ENCODE measurements at places on chromosomes 6 and 20. TPM values are rescaled to one million over a fixed set of nuclear protein-coding genes. Genes with fewer than 3 reads are reported as not detected.

- DNase-seq = no peak
Measured at GRCh38 chr6:81063891-81064290, 688.6 kb downstream of the TENT5A start.

DNA sequence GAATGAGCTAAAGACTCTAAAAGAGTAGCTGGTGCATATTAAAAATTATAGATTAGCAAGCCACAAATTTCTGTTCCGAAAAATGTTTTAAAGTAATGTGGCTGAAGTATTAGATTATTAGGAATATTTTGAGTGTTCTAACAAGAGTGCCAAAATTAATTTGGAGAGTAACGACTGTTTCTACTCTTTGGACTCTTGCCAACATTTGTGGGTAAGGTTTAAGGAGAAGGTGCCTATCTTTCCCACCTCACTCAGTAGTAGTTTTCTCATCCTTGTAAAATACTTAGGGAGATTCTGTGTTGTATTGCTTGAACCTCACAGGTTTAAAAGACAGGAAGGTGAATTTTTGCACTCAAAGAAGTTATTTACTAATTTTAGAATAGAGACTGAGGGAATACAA lies 5.0 kb downstream of the HSF2 start:
- DNase-seq = no peak

DNA sequence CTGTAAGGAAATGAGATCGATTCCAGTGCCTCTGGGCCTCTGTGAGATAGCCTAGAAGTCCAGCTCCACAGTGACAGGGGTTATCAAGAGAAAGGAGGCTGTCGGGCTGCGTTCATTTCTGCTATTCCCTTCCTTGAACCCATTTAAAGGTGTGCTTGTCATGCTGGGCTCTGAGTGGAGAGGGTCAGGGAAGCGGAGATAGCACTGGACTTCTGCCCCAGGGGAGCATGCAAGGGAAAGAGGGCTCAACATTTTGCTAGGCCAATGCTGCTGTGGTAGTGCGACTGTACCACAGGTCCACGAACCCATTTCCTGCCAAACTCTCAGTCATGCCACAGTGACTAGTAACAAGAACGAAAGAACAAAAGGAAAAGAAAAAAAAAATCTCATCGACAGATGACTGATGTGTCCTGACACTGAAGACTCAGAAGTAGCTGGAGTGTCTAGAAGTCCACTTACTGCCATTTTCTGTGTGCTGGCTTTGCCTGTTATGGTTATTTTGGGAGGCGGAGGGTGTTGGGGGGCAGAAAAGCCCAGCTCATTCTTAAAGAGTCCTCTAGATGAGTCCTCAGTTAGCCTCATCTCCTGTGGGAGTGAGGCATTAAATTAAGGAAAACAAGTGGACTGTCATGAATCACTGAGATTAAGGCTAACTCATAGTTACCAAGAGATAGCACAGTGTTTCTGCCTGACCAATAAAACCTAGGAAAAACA lies 8.1 kb downstream of the NEDD9 start:
- DNase-seq = no peak

DNA sequence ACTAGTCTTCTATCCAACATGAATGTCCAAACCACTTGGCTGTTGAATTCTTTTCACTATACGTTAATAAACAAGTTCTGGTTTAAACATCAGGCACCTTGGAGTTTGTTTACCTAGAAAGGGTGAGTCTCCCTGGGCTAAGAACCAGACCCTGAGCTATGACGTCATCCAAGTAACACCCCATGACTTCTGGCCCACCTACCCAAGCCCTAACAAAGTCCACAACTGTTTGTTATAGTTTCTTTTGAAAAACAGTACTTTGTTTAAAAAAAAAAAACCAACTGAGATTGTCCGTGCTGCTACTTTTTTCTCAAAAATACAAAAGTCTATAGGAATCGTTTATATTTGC lies 146.9 kb upstream of the BEND6 start:
- no peak for DNase-seq

- DNase-seq = no peak
Measured at GRCh38 chr6:118197539-118197938, 290.5 kb downstream of the SLC35F1 start.

DNA sequence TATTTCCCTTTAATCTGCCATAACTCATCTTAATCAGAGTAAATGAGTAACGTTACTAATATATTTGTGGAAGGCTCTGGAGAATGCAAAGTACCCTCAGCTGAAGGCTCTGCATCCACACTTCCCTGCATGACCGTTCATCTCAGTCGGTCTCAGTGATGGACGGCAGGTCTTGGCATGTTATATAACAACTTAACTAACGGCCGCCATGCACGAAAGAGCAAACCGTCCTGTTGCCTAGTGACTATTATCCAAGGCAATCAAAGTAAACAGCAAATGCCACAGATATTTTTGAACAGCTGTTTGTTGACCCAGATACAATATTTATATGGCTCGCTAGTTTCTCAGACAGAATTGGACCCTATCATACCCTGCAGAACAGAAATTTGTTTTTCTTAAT lies 194.9 kb upstream of the SMLR1 start:
- DNase-seq = no peak

DNA sequence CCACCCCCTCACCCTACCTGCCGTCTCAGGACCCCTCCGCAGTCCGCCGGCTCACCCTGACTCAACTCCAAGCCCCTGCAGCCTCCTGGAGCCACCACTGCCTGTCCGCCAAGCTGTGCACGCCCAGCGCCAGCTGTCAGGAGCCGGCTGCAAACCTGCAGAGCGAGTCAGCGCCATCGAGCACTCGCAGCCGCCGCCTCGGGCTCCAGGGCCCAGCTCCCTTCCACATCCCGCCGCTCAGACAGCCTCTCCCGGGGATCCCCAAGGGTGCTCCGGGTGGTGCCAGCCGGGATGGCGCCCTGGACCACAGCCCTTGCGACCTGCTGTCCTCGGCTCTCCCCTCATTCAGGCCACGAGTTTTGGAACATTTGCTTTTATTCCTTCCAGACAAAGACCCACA lies 4.3 kb downstream of the TNNC2 start:
- DNase-seq = peak; percentile 64

GRCh38 chr20:53194306-53195290 lies 222.4 kb downstream of the TSHZ2 start:
- DNase-seq = no peak

DNA sequence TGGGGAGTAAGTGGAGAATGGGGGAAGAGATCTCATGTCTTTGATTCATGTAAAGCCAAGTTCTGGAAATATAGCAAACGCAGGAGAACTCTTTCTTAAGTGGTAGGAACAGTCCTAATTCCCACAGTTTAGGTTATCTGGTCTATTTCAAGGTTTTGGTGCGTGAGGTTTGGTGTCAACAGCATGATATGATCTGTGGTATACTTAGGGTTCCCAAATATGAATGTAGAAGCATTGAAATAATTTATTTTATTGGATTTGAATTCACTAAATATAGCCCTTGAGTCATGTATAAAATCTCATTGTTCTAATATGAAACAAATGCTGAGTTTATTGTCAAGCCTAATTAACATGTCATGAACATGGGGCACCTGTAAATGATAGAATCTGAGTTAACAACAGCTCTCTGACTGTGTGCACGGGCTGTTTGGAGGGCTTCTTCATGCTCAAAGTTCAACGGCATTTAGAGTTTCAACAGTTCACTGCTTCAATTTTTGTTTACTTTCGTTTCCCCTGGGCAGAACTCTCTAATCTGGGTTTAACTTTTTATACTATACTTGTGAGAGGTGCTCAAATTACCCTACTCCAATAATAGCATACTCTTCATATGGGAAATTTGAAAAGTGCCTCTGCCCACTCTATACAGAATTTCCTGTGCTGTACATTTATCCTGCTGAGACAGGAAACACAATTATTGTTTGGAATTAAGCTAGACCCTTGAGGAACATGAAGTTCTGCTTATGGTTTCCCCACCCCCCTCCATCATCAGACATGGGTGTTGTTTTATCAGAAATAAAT lies 236.3 kb upstream of the ZNF217 start:
- DNase-seq = peak; percentile 36

GRCh38 chr6:79686707-79687309 lies 55.7 kb downstream of the SH3BGRL2 start:
- peak; percentile 20 for DNase-seq

DNA sequence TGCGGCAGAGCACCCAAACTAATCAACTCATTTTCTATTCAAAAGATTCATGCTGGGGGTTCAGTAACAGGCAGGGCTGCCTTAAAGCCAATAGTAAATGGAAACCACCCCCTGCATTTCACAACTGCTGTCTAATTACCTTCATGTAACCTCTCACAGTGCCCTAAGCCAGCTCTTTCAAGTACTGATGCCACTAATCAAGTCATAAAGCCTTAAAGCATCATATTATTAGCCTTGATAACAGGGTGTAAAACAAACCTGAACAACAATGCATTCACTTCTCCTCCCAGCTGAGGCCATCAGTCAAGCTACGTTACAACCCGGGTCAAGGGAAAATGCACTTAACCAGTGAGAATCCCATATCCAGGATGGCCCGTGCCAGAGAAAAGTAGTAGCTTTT lies 33.0 kb downstream of the TRERF1 start:
- no peak for DNase-seq

DNA sequence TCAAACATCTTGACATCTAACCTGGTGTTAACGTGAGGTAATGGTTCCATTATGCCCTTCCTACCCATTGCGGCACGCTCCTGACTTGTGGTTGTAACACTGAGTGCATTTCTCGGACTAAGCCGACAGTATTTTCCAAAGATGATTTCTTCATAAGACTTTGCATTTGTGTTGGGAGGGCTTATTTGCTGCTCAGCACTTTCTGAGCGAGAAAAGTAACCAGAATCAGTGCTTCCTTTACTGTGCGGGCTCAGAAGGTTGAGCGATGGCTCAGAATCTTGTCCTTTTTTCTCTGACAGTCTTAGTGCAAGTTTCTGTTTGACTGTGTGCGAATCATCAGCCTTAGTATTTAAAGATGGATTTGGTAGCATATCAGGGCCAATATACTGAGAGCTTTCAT lies 171.7 kb downstream of the HIVEP2 start:
- DNase-seq = no peak

GRCh38 chr6:161951126-161951525 lies 677.3 kb upstream of the AGPAT4 start:
- no peak for DNase-seq

DNA sequence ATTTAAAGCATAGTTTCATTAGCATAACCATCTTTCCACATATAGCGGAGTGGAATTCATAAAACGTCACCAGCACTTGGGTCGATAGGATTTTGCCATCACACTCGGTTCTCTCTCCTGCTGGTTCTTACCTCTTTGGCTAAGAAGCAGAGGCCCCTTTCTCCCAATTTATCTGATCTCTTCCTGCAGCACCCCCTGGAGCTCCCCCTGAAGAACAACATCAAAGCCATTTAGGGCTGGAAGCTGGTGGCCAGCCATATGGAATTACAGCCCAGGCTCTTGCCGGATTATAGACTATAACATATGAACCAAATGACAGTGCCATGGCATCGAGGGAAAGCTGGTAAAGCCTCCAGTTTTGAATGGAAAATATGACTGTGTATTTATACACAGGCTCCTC lies 6.4 kb upstream of the KIF6 start:
- no peak for DNase-seq

DNA sequence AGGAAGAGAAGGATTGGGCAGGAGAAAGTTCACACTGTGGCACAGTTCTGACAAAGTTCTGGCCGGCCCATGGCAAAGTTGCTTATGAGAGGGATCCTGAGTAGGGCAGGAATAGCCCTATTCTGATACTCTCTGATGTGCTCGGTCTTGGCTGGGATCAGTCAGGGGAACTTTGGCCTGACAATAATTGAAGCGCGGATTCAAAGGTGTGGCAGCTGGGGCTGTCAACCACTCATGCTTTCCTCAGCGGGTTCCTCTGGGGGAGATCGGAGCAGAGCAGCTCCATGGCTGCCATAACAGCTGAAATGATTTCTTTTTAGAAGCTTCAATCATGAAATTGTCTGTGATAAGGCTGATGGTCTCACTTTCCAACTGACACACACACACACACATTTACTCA lies 714.1 kb downstream of the DHX35 start:
- DNase-seq = peak; percentile 57

- no peak for DNase-seq
Measured at GRCh38 chr6:21804941-21805610, 211.5 kb downstream of the SOX4 start.

GRCh38 chr20:61494763-61495575 lies 242.9 kb downstream of the CDH4 start:
- no peak for DNase-seq

- peak; percentile 86 for DNase-seq
Measured at GRCh38 chr20:35600993-35601973, 14.3 kb upstream of the SPAG4 start.

- no peak for DNase-seq
Measured at GRCh38 chr6:88807622-88808021, 155.8 kb downstream of the RNGTT start.

DNA sequence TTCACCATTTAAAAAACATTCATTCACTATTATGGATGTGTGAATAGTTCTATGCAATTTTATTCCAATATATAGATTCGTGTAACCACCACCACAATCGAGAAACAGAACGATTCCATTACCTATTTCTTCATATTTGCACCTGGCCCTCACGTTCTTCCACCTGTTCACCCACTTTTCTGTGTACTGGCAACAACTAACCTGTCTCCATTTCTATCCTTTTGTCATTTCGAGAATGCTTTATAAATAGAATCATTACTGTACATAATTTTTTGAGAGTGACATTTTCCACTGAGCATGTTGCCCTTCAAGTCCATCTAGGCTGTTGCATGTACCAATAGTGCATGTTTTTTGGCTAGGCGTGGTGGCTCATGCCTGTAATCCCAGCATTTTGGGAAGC lies 23.2 kb upstream of the STX11 start:
- DNase-seq = no peak

DNA sequence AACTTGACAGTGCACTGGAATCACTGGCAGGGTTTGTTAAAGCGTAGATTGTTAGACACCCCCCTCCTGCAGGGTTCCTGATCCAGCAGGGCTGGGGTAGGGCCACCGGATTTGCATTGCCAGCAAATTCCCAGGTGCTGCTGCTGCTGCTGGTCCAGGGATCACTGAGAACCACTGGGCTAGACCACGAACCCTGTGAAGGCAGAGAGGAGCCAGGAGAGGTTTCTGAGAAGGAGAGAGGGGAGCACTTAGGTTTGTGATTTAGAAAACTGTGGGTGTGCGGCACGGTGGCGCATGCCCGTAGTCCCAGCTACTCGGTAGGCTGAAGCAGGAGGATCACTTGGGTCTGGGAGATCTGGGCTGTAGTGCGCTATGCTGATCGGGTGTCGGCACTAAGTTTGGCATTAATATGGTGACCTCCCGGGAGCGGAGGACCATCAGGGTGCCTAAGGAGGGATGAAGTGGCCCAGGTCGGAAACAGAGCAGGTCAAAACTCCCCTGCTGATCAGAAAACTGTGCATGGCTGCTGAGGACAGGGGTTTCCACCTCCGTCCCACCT lies 53.6 kb upstream of the FAM83D start:
- DNase-seq = no peak

GRCh38 chr6:12950976-12951375 lies 234.4 kb downstream of the PHACTR1 start:
- DNase-seq = no peak

Gene HEY2
- total RNA-seq = not detected

Gene SYNCRIP
- total RNA-seq = 34.3 TPM

Gene HLA-DPA1
- 19.7 TPM for total RNA-seq

Gene TFAP2C
- total RNA-seq = 0.82 TPM

Gene INSM1
- total RNA-seq = 1.8 TPM

Gene CUL9
- 46.1 TPM for total RNA-seq

Measured in transverse colon (tissue), 4 donors.